ENCODE measurements at places on chromosomes 5 and 9. TPM values are rescaled to one million over a fixed set of nuclear protein-coding genes. Genes with fewer than 3 reads are reported as not detected.

DNA sequence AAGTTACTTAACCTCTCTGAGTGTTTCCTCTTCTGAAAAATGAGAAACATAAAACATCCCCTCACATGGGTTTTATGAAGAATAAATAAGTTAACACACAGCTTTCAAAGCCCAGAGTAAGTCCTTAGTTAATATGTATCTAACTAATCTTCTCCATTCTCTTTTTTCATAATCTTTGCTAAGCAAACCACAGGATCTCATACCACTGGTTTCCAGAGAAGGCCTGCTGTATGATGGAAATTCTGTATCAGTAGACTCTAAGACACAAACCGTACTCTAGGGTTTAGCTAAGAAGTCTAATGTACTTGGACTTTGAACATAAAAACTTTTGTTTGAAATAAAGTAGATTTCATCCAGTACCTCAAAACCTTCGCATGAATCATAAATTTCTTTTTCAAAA is 307.9 kb downstream of the SPOCK1 start:
- DNase-seq = no peak

GRCh38 chr9:80957801-80958200 is 731.5 kb downstream of the TLE1 start:
- no peak for DNase-seq

DNA sequence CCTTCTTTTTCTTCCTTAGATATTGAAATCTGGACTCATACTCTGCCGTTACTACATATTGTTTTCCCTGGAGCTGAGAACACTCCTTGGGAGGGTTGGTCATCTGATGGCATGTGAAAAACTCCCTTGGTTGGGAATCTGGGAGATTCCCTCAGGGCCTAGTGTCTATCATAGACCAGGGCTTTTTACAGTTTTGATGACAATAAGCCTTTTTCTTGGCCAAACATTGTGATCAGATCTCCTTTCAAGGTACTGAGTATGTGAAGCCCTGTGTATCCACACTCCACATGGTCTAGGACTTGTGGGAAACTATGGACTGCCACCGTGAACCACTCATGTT is 32.9 kb downstream of the TMEM252 start:
- DNase-seq = no peak

DNA sequence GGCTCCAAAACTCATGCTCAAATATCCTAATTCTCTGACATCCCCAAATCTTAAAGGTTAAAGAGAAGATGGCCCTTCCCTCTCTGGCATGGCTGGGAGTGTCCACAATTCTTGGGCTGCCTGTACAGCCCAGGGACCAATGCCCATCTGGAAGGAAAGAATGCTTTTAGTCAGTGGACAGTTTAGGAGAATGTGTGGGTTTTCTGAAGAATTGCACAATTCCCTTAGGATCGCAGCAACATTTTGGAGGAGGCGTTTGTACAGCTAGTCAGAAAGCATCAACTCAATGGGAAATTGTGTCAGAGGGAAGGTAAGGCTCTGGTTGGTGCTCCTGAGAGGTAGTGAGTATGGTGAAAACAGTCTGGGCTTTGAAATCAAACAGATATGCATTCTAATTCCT is 15.0 kb downstream of the FAM193B start:
- DNase-seq = no peak

DNA sequence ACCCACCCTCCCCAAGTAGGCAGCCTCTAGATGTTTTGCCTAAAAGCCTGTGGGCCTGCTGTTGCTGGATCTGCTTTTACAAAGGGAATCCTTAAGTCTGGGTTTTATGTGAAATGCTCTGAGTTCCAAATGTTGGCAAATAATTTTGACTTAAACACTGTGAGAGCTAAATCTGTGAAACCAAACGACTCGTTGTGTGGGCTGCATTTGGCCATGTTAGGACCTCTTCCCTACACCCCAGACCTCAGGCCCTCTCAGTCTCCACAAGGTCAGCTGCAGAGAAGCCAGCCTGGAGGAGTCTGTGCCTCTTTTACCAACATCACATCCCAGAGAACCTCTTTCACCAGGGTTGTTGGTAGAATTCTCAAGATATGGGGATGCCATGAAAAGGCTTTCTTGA is 9.4 kb downstream of the LCP2 start:
- no peak for DNase-seq

DNA sequence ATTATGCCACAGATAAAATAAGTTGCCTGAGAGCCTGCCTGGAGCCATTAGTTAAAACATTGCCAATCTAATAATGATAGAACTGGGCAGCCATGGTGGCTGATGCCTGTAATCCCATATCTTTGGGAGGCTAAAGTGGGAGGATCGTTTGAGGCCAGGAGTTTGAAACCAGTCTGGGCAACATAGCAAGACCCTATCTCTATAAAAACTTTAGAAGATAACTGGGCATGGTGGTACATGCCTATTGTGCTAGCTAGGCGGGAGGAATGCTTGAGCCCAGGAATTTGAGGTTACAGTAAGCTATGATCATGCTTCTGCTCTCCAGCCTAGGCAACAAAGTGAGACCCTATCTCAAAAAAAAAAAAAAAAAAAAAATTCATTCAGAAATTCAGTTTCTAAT is 52.6 kb downstream of the RAI14 start:
- no peak for DNase-seq

- DNase-seq = no peak
Observed at GRCh38 chr5:126961702-126962101, 68.7 kb downstream of the MARCHF3 start.

GRCh38 chr5:74373076-74373475 is 267.5 kb downstream of the ENC1 start:
- DNase-seq = no peak

- DNase-seq = no peak
Observed at GRCh38 chr5:167512111-167512510, 779.3 kb upstream of the WWC1 start.

- no peak for DNase-seq
Observed at GRCh38 chr5:14063691-14064090, 79.5 kb upstream of the TRIO start.

- DNase-seq = no peak
Observed at GRCh38 chr5:56595566-56595965, 219.8 kb upstream of the MAP3K1 start.

DNA sequence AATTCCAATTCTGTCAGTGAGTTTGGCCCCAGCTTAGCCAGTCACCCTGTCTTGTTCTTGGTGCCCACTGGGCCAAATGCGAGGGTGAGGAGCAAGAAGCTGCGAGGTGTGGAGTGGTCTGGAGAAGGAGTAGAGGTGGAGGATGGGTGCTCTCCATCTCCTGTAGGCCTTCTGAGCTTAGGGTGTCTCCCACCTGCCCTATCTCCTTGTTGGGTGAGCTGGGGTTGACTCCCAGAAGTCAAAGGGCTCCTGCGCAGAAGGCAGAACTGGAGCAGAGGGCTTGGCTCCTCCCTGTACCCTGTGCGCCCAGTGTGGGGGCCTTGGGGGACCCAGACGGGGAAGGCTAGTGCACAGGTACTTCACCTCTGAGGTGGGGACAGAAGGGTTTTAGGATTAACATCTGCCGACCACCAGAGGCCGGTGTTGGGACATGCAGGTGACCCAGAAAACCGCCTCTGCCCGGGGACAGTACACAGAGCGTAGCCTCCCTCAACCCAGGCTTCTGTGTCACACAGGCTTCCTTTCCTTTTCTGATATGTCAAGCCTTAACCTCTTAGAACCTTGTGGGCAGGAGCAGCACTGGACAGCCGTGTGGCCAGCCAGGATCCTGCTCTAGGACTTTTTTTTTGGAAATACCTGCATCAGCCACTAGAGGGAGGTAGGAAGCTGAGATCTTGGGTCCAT is 16.9 kb downstream of the IL5 start:
- DNase-seq = peak; percentile 41

GRCh38 chr5:142845402-142845921 is 75.3 kb downstream of the ARHGAP26 start:
- DNase-seq = no peak

GRCh38 chr9:88312517-88313103 is 75.6 kb upstream of the SPIN1 start:
- no peak for DNase-seq

GRCh38 chr5:71811779-71812178 is 92.7 kb downstream of the CARTPT start:
- DNase-seq = no peak

DNA sequence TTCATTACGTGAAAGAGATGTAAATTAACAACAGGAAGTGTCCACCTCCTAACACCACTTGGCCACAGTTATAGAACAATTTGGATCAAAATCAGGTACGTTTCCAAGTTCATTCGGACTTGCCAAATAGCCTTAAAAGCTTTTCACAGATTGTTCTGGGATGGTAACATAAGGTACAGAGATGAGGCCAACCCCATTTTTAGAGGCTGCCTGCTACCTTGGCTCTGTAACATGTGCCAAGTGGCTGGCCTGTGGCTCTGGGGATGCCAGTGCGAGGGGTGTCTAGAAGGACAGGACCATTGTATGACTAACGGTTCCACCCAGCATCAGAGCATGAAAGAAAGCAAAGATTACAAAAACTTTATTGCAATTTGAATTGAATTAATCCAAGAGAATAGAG is 91.0 kb downstream of the LHFPL2 start:
- DNase-seq = no peak

DNA sequence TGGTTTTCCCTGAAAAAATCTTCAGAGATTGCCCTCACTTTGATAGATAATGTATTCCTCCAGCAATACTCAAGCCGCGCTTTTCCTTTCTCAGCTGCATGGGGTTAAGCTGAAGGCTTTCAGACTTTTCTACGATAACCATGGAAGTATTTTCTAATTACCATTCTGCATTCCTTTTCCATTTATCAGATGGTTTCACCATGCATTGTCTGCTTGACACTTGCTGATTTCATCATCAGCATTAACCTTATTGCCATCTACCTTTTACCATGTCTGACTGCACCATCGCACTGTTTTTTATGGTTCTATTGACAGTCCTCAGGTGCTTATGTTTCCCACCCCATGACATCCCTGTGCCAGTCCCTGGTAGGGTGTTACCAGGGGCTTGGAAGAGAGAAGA is 91.6 kb downstream of the DMAC1 start:
- DNase-seq = no peak

DNA sequence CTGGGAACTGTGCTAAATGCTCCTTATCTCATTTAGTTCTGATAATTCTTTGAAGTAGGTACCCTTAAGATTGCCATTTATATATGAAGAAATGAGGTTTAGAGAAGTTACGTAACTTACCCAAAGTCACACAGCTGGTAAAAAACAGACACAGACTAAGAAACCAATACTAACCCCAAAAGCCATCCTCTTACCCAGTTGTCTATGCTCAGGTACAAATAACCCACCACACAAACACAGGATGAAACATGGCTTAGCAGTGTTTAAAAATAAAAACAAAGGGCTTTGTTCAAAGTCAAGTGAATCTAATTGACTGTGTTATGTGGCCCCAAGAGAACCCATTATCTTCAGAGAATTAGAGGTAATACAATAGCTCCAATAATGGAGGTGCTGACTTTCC is 37.0 kb upstream of the IL7R start:
- DNase-seq = no peak

DNA sequence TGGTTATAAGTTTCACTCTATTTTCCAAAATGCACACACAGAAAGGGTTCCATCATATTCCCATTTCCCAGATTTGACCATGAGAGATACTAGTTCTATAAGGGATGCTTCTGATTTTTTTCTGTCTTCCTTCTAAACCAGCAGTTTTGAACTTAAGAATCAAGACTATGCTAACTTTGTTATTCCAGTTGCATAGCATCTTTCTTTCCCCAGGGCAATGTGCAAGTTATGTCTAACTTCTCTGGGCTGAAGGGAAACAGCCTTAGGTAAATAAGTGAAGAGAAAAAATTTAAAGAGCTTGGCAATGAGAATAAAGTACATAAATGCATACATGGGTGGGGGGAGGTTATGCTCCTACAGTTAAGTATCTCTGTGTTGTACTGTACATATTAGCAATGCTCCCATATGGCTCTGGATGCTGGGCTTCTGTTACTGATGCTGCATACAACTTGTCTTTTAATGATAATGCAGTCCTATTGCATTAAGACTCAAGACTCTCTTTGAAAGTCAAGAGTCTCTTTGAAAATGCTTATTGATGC is 125.8 kb upstream of the SLC12A2 start:
- DNase-seq = no peak

DNA sequence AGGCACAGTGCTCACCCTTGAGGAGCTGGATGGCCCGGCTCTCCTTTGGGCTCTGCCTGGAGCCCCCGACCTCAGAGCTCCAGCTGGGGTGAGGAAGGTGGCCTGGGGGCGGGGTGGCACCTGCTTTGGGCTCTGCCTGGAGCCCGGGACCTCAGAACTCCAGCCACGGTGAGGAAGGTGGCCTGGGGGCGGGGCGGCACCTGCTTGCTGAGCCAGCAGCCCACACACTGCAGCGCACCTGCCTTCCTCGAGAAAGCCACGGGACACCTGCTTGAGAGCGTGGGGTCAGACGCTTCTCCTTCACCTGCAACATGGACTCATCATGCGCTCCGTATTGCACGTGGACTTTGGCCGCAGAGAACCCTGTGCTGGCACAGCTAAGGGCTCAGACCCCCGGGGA is 51.8 kb downstream of the IRX2 start:
- no peak for DNase-seq

Gene LAMC3
- polyA plus RNA-seq = 27.4 TPM

Gene SPINK13
- polyA plus RNA-seq = 0.40 TPM

Gene TGFBI
- 321 TPM for polyA plus RNA-seq

Gene TRIP13
- polyA plus RNA-seq = 10.8 TPM

Gene SPATA31C1
- 0.41 TPM for polyA plus RNA-seq

Gene LCN10
- 0.63 TPM for polyA plus RNA-seq

Gene C5
- polyA plus RNA-seq = 15.3 TPM

Gene DPP7
- 24.4 TPM for polyA plus RNA-seq

Gene STPG3
- polyA plus RNA-seq = 0.57 TPM

Gene LECT2
- polyA plus RNA-seq = 1.6 TPM

Gene BTNL3
- 0.10 TPM for polyA plus RNA-seq

Gene PDE6A
- 0.09 TPM for polyA plus RNA-seq

Gene RGS7BP
- polyA plus RNA-seq = 7.0 TPM

Gene G3BP1
- 117 TPM for polyA plus RNA-seq

Gene IL33
- polyA plus RNA-seq = 18.9 TPM

Gene SOHLH1
- polyA plus RNA-seq = not detected

Gene FSD1L
- 5.7 TPM for polyA plus RNA-seq
